Stimulated activated CD8-positive, alpha-beta memory T cell treated with anti-CD3 and anti-CD28 coated beads, Interleukin-7, amount 100 ng/mL, for 4 hours (primary cell): ENCODE measurements at places on chromosomes 12 and 14.

GRCh38 chr14:105083926-105084685, 18.9 kb upstream of the GPR132 start:
- DNase-seq, result no peak

DNA sequence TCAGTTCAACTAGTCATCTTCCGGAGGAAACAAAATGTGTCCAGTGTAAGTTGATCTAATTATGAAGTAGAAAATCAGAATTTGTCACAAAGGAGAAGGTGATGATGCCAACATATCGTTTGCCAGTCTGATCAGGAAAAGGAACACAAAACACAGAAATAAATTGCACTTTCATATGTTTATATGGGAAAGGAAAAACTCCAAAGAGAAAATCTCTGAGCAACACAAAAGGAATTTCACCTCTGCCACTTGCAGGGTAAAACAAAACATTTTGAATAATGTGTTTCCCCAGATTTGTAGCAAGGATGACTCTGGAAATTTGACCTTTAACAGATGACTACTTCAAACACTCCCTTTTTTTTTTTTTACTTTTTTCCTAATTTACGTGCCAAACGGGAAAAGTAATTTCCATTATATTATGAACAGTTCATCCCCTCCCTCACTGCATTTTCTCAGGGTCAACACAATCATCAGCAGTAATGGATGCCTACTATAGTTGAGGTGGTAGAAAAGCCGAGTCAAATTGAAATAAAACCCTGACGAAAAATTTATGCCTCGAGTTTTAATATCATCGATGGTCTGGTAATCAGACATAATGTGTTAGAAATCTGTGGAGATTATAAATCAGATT, 25.6 kb downstream of the MGAT4C start:
- DNase-seq, result no peak

- no peak for DNase-seq
These were observed 35.0 kb upstream of the MANSC4 start for GRCh38 chr12:27814851-27815591.

DNA sequence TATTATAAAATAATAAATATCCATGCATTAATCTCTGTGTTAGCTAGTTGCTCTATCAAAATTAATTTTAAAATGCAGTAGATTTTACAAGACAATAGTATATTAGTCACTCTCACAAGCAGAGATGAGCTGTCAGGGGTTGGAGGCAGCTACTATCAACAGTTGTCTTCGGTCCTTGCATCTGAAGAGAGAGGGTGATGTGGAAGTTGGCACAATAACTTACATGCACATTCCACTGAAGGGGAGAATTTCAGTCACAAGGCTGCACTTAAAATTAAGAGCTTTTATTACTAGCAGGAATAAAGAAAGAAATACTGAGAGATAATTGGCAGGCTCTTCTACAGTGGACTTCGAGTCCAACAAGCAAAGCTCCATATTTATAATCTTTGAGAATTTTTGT, 166.9 kb upstream of the DCN start:
- DNase-seq, result no peak

GRCh38 chr12:123634142-123634561, 523 bp downstream of the GTF2H3 start:
- no peak for DNase-seq

DNA sequence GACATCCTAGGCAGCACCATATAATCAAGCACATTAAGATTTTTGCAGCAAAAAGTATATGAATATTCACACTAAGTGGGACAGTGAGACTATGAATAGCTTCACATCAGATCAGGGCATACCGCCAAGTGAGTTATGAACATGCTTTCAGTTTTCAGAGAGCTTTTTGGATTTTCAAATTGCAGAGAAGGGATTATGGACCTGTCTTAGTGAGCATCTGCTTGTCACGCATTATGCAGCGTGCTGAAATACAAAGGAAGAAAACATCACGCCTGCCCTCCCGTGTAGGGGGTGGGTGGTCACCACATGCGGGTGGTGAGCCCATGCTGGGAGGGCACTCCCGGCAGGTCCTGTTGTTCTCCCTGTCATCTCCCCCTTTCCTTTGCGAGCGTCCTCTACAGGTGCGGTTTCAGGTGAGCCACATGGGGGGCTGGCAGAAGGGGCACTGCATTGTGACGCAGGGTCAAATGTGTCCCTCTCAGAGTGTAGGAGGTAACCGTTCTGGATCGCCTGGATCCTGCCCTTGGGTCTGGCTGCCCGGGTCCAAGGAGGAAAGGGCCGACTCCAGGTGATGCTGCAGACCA, 42.6 kb downstream of the TRAF3 start:
- no peak for DNase-seq

DNA sequence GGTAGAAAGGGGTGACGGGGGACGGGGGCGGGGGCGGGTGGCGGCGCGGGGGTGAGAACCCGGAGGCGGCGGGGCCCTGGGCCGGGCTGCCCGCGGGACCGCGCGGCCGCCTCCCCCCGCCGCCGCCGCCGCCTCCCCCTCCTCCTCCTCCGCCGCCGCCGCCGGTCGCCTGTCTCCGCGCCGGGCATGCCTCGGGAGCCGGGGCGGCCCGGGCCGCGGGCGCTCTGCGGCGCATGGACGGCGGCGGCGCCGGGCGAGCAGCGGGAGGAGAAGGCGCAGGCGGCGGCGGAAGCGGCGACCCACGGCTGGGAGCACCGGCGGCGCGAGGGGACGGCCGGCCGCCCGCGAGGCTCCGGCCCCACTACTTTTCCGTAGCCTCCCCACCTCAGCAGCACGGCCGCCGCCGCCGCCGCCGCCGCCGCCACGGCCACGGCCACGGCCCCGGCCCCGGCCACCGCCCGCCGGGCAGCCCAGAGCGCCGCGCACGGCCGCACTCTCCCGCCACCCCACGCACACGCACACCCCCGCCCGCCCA, at the start of gene NPAS3:
NPAS3 (plus strand) TSS at position 161 of the 535 bp plus-strand sequence.
- DNase-seq, result no peak

DNA sequence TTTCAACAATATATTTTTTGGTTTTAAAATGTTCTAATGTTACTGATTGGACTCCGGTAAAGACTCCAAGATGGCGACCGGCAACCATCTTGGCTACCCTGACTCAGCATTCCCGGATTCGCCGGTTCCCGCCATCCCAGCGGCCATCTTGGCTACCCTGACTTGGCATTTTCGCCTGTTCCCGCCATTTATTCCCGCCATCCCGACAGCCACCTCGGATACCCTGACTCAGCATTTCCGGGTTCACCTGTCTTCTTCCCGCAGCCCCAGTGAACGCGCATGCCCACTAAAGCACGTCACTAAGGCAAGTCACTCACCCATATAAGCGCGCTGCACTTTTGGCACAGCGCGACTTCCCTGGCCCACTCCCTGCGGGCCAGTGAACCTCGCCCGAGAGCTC, 9.0 kb upstream of the LRFN5 start:
- DNase-seq, result no peak

DNA sequence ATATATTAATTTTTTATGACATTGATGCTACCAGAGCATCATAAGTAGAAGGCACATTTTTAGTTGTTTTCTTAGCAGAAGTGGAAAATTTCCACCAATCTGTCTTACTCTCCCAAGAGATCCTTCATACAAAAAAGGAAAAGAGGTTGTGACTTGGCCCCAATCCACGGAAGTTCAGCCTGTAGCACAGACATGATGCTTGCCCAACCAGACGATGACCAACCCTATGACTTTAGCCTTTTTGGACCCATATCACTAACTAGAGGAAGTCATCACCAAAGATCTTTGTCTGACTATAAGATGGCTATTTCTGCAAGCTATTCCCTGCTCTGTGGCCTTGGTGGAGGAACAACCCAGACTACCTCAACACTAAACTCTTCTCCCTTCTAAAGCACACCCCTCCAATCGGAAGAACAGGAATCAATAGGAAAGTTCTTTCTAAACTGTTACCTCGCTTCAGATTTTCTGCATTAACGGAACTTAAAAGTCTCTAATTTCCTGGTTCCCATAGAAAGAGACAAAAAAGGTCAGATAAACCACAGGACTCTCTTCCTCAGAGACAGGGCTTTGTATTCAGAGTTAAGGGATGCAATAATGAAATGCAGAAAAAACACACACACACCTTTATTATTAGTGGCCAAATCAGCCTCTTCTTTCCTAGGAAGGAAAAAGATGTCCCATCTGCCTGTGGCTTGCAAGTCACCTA, 4.1 kb upstream of the RHOJ start:
- no peak for DNase-seq
